HEK293T (cell line): ENCODE measurements at places on chromosomes 11 and 22.
A peak's percentile ranks its signal among the peaks of the same experiment; 100 is the strongest.

- DNase-seq = no peak
Measured at GRCh38 chr22:32245042-32245441, 10.1 kb downstream of the SLC5A4 start.

DNA sequence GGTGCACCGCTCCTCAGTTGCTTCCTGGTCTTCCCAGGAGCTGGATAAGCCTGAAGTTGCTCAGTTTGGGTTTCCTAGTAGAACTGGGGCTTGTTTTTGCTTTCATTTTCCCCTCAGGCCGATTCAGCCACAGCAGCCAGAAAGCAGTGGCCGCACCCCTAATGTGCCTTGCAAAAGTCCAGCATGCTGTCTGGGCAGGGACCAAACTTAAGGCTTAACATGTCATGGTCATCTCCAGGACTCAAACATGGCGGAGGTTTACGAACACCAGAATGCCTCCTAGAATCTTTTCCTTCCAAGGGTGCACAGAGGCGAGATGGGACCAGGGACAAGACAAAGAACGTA is 2.5 kb downstream of the GNG3 start:
- DNase-seq = no peak

DNA sequence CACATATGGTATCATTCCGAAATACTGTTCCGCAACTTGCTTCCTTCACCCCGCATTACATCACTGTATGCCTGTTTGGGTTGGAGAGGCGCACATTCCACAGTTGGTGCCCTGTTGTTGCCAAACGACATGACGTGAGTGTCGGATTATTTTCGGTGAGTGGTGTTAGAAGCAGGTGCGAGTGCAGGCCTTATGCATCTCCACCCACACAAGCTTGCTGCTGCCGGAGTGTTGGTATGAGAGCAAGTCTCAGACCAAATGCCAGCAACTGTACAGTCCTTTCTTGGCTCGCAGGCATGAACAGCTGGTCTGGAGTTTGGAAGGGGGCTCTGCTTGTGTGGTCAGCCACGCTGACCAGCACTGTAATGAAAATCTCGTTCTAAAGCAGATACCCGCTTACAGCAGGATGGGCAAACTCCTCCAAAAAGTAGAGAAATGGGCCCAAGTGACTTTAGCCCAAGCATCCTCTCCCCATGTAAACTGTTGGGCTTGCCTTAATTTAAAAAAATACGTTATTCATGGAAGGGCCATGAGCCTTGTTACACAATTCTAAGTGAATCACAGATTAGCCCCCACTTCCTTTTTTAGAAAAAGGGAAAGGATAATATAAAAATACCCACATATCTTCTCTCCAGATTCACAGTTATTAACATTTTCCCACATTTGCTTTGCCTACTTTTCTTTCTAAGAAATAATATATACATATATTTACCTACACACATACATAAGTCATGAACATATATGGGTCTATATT is 48.7 kb upstream of the OR9Q1 start:
- no peak for DNase-seq

- no peak for DNase-seq
Measured at GRCh38 chr11:35927682-35928081, 16.2 kb upstream of the LDLRAD3 start.

DNA sequence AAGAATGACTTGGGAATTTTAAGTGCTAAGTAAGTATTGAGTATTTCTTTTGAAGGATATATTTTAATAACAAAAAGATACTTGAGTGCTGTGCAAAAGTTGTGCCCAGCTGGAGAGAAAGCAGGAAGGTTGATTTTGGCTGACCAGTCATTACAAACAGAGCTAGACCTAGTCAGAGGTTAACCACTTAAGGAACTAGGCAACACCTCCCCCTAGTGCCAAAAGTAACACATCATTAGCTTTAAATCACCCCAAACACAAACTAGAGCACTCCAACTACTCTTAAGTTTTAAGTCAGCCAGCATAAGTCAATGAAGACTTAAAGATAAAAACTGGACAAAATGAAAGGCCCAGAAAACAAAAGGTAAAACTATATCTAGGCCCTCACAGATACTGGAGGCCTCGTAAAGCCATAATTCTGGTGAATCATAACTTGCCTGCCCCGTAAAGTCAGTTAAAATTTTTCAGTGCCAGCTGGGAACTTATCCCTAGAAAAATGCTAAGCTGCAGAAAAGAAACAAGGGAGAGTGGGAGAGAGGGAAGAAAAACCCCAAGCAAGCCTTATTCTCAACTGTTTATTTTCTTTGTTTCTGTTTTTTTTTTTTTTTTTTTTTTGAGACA is 4.6 kb downstream of the TMEM9B start:
- peak; percentile 63 for DNase-seq

DNA sequence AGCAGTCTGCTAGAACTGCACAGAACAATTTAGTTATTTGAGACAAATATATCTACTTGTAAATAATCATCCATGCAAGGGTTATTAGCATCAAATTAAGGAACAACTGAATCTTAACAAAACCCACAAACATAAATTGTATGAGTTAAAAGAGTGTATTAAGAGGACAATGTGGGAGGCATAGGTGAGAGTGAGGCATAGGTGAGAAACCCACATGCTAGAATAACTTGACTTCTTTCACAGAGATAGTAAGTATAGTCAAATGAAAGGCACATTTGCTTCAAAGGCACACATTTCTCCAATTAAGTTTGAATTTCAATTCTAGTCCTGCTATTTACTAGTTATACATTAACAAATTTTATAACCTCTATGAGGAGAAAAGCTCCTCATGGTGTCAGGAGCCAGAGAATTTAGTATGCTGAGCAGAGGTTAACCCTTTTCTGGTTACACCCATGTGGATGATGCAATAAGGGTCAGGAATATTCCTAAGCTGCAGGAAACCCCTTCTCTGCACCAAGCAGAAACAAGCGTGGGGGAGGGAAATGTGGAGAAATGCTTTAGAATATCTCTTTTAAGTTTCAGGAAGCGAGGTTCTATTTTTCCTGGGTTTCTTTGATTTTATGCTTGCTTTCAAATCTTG is 264.2 kb downstream of the GRM5 start:
- no peak for DNase-seq
